ENCODE measurements at places on chromosomes 7 and 10. TPM values are rescaled to one million over a fixed set of nuclear protein-coding genes. Genes with fewer than 3 reads are reported as not detected.

Gene VAX1
- not detected for total RNA-seq

DNA sequence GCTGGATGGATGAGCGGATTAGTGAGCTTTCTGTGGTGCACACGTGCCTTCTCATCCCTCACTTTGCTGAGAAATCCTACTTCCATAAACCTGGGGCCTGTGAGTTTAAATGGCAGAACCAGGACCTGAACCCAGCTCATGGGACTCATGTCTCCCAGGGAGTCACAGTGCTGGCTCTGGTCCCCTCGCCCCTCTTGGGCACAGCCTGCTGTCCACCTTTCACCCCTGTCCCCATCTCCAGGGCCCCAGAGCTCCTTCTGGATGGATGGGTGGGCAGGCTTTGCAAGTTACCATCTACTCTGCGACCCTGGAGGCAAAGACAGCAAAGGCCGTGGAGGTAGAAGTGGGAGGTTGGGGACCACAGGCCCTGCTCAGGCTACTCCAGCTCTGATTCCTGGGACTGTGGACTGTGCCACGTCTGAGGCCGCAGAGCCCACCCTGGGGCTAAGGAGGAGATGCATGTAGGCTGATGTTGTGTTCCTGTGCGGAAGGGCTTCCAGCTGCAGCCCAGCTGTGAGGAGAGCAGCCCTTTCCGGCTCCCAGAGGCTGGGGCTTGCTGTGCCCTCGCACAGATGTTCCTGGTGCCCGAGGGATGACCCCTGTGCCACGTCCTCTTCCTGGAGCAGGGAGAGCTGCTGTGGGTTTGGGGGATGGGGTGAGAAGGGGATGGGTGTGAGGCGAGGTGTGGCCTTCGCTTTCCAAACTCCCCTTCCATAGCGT lies 40.3 kb downstream of the PRF1 start:
- no peak overlapping the region for H3K27ac ChIP-seq
- no peak overlapping the region for H3K4me3 ChIP-seq
- no peaks in the 10 kb centered on the region for H3K27me3 ChIP-seq
- no peaks in the 10 kb centered on the region for H3K36me3 ChIP-seq
- peaks cover 9% of the 10 kb centered on the region for H3K4me1 ChIP-seq
- DNase-seq, result no peak

- no peaks in the 10 kb centered on the region for H3K36me3 ChIP-seq
- no peak overlapping the region for H3K27ac ChIP-seq
- no peaks in the 10 kb centered on the region for H3K27me3 ChIP-seq
- H3K4me3 ChIP-seq, result no peak overlapping the region
Measured at GRCh38 chr10:86091216-86091615, 275.4 kb downstream of the GRID1 start.

- H3K27me3 ChIP-seq, result no peaks in the 10 kb centered on the region
- no peak overlapping the region for H3K27ac ChIP-seq
- H3K4me3 ChIP-seq, result no peak overlapping the region
- no peaks in the 10 kb centered on the region for H3K4me1 ChIP-seq
Measured at GRCh38 chr10:51846856-51847506, 147.6 kb upstream of the CSTF2T start.

Gene SPDYE1
- not detected for total RNA-seq

DNA sequence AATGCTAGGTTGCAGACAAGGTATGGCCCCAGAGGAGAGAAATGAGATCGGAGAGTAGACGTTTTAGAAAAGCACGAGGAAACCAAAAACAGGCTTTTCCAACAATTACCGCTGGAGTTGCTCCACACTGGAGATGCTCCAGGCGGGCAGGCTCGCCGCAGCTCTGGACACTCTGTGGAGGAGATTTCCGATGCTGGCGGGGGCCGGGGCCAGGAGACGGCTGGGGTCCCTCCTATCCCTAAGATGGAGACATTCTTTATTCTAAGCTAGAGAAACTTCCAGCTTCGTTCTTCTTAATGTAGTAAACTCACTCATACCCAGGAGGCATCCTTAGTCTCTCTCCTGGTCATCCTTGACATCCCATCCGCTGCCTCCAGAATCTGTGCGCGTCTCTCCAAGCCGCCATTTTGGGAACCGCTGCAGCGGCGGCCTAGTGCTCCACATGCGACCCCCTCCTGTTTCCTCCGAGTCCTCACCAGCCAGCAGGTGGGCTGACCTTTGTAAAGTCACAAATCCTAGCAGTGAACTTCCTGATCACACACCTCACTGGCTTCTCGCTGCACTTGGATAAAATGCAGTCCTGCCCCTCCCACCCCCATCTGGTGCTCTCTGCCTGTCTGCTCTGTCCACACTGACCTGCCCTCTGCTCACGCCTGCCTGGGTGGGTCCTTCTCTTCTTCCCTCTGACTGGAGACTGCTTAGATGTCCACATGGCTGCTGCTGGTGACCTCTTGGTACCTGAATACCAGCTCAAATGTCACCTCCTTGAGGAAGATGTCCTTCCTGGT lies 11.9 kb downstream of the PYROXD2 start:
- DNase-seq, result no peak
- no peaks in the 10 kb centered on the region for H3K4me1 ChIP-seq
- H3K27me3 ChIP-seq, result no peaks in the 10 kb centered on the region
- no peak overlapping the region for H3K27ac ChIP-seq
- H3K4me3 ChIP-seq, result no peak overlapping the region

- DNase-seq, result no peak
- peaks cover 45% of the 10 kb centered on the region for H3K4me1 ChIP-seq
- no peaks in the 10 kb centered on the region for H3K27me3 ChIP-seq
- peak overlapping the region; percentile 96 for H3K27ac ChIP-seq
- no peak overlapping the region for H3K4me3 ChIP-seq
Measured at GRCh38 chr7:112485766-112486165, 5.0 kb downstream of the LSMEM1 start.

Measured in gastrocnemius medialis (tissue), 4 donors.